SK-MEL-5 (cell line): ENCODE measurements at places on chromosomes 12 and 14. TPM values are rescaled to one million over a fixed set of nuclear protein-coding genes. Genes with fewer than 3 reads are reported as not detected.

DNA sequence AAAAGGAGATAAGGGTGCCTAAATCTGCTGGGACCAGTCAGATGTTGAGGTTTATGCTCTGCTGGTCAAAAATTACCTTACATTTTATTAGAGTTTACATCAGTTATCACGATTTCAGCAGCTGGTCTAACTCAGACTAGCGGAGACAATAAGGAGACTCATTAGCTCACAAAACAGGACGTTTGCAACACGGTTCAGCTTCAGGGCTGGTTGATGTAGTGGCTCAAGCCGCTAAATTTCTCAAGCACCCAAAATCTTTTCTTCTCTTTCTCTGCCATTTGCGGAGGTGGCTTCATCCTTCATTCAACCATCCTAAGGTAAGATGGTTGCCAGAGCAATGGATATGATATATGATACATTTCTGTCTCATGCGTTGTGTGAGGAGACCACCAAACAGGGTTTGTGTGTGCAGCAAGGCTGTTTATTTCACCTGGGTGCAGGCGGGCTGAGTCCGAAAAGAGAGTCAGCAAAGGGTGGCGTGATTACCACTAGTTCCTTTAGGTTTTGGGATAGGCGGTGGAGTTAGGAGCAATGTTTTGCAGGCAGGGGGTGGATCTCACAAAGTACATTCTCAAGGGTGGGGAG lies 30.3 kb upstream of the CLIP1 start:
- DNase-seq: no peak

DNA sequence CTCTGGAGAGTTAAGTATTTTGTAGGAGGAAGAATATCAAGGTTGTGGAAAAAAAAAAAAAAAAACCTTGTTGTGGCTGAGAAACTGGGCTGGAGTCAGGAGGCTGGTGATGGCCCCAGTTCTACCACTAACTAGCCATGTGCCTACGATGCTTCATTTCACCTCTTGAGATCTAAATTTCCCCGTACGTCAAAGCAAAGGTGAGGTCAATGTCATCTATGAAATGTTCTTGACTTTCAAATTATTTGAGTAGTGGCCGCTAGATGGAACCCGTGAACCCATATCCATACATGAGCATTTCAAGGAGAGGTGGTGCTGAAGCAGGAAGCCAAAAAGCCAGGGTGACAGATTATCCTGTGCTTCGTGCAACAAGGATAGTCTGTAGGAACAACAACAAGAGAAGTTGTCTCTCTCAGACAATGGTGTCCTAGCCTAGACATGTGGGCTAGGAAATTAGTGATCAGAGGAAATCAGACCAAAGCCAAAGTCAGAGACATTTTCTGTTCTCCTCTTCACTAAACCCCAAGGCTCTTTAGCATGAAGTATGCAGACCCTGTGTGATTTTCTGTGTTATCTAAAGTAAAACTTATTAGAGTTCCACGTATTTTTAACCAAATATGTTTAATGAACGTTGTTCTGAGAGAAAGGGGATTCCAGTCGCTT lies 95.5 kb upstream of the ETV6 start:
- DNase-seq: peak; percentile 79

The ANKLE2 gene
- 48.1 and 52.4 TPM in 2 replicates for total RNA-seq

The RPL10L gene
- not detected in 2 replicates for total RNA-seq

The FAM186B gene
- total RNA-seq: 0.75 and 0.95 TPM in 2 replicates

DNA sequence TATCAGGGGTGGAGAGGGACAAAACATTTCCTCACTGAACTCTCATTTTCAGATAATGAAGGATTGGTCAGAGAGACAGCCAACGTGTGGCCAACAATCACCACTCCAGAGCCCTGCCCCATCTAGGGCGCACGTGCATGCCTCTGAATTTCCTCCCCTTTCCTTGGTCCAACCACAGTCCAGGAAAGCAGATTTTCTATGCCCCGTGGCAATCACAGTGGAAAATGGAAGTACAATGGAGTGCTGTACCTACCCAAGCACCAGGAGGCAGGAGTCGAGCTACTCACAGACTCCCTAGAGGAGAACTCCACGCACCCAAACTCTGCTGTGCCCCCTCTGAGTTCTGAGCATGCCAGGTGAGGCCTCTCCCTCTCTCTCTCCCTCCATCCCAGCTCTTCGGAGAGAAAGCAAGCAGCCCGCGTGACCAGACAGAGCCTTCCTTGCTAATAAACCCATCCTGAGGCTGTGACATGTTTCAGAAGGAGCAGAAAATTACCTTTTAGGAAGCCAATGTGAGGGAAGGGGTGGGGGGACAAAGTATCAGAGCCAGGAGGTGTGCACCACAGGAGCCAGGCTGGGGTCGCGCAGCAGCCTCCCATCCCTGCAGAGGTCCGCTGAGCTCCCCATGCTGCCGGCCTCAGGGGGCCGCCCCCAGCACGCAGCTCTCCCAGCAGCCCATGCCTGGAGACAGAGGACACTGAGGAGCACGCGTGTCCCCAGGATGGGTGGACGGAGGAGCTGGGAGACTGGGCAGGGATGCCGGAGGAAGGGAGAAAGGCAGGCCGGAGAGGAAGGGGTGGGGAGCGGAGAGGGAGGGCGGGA lies 73.4 kb downstream of the PITPNM2 start:
- peak; percentile 16 for DNase-seq

DNA sequence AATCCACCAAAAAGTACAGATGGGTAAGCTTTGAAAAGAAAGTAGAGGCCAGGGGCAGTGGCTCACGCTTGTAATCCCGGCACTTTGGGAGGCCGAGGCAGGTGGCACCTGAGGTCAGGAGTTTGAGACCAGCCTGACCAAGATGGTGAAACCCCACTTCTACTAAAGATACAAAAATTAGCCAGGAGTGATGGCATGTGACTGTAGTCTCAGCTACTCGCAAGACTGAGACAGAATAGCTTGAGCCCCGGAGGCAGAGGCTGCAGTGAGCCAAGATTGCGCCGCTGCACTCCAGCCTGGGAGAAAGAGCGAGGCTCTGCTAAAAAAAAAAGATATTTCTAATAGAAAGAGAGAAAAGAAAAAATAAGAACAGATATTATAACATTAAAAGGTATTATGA lies 134.2 kb upstream of the SLCO1C1 start:
- DNase-seq: peak; percentile 85

The FAIM2 gene
- total RNA-seq: not detected in 2 replicates

The GPRC5A gene
- total RNA-seq: 13.9 and 17.6 TPM in 2 replicates

DNA sequence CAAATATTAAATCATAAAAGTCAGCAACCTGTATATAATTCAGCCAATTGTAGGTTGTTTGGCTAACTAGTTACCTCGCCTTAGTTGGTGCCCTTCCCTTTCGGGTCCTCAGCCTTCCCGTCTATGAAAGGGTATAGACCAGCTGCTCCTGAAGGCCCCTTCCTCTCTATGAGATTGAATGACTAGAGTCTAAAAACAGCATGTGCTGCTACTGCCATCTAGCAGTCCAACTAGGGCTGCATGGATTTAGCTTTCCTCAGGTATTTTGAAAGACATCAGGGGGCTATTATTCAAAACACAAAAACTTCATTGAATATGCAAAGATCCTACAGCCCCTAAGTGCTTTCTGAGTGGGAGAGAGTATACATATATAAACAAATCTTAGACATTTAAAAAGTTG lies 37.0 kb upstream of the TMEM263 start:
- DNase-seq: peak; percentile 65

GRCh38 chr14:65071544-65071943 lies 30.8 kb downstream of the MAX start:
- no peak for DNase-seq
